Frontal cortex (tissue), 4 donors: ENCODE measurements at places on chromosomes 4 and X. TPM values are rescaled to one million over a fixed set of nuclear protein-coding genes. Genes with fewer than 3 reads are reported as not detected.

GRCh38 chr4:132502096-132502552 is 647.0 kb upstream of the PCDH10 start:
- DNase-seq, result no peak

DNA sequence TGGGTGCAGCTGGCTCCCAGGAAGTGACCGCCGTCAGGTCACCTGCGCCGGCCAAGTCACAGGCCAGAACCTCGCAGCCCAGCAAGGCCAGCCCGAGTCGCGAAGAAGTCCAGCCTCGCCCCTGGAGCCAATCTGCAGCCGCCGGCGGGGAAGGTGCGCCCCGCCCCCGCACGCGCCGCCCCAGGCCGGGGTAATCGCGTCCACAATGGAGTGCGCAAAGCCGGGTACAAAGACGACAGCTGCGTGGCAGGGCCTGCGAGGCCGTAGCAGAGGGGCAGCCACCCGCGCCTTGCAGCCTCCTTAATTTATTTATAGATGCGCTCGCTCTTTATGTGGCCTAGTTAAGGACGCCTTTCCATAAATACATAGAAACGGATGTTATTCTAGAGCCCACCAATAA is 139.4 kb upstream of the CPEB2 start:
- no peak for DNase-seq

GRCh38 chr4:7427831-7428260 is 6.9 kb downstream of the PSAPL1 start:
- DNase-seq, result no peak

GRCh38 chr4:84477738-84478137 is 21.4 kb downstream of the NKX6-1 start:
- DNase-seq, result no peak

DNA sequence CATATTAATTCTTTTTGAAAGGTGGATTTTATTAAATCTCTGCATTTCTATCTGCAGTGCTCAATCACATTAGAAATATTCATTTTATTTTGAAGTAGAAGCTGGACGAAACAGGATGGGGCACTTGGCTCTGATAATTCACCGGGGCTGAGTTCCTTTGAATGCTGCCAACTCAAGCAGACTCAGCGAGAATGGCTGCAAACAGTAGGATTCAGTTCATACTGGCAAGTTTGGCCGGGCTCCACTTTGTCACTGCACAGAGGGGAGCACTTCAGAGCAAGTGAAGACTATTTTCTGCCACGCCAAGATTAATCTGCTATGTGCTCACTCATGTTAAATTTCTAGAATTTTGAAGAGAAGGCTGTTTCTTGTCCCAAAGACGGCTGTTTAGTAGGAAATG is 30.7 kb upstream of the KLHL8 start:
- DNase-seq, result peak; percentile 27

- DNase-seq, result no peak
These were observed 115.3 kb downstream of the LDB2 start for GRCh38 chr4:16783119-16783518.

DNA sequence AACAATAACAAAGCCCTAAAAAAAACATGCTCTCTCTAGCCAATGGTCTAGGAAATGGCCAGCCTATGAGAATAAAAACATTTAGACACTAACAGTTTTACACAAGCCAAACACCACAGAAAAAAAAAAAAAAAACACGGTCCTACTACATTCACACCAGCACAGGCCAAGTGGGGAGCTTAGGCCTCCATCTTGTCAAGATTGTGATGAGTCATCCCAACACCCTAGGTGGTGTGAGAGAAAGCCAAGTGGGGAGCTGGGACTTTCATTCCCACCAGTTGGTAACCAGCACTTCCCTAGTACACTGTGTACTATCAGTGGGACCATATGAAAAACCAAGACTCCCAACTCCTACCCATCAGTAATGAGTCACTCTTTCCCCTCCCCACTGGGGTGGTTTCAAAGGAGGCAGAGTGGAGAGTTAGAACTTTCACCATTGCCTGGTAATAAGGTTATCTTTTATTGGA is 95.6 kb downstream of the ADAMTS3 start:
- no peak for DNase-seq

DNA sequence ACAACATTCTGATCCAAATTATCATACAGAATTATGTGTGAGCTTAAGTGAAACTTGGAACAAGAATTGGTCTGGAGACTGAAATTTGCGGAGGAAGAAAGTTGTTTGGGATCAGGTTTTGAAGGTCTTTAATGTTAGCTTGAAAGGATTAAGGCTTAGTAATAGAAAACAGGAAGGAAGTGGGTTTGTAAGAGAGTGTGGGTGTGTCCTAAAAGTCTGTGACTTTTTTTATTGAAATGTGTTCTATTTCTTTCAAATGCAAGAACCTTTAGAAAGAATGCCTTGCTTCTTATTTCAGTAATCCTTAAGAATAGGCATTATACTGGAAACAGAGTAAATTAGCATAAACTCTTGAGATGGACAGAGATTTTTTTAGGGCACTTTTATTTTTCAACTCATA is 198.0 kb downstream of the GALNTL6 start:
- DNase-seq, result no peak

- no peak for DNase-seq
These were observed 26.2 kb downstream of the PRPS1 start for GRCh38 chrX:107654566-107654871.

DNA sequence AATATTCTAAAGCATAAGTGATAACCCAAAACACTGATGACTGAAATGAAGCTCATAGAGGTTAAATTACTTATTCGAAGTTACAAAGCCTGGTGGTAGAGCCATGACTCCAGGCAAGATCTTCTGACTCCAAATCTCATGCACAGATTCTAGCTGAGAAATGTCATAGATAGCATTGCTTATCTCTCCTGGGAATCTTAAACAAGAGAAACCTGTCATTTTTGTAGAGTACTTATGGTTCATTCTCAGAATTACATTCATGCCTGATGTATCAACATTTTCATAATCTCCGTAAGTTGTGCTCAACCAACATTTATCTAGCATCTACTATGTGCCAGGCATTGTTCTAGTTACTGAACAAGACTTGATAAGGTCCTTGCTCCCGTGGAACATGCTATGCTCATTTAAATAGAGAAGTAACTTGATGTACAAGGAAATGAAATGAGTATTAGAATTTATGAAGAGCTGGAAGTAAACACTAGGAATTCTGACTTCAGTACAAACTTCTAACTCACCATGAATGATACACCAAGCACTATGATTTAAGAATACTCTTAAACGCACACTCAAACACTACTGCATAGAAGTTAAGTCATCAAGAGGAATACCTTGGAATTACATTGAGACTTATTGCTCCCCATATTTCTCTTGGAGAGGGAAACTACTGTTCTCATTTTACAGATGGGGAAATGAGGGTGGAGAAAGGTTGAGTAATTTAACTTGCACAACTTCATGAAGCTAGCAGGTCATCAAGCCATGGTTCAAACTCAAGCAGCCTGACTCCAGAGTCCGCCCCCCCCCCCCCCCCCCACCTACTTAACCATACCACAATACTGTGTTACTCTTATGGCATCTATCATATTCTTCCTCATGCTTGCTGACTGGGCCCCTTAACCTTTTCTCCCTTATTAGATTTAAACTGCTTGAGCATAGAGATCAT is 45.4 kb downstream of the MBNL3 start:
- DNase-seq, result no peak

DNA sequence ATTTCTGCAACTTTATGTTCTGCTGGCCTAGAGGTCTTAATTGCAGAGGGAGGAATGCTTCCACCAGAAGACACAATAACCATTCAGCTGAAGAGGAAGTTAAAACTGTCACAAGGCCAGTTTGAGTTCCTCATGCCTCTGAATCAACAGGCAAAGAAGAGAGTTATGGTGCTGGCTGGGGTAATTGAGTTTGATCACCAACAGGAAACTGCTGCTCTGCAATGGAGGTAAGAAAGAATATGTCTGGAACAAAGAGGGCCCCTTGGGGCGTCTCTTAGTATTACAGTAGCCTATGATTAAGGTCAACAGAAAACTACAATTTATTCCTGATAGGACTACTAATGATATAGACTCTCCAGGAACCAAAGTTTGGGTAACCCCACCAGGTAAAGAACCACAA is 744.0 kb downstream of the FSTL5 start:
- no peak for DNase-seq

DNA sequence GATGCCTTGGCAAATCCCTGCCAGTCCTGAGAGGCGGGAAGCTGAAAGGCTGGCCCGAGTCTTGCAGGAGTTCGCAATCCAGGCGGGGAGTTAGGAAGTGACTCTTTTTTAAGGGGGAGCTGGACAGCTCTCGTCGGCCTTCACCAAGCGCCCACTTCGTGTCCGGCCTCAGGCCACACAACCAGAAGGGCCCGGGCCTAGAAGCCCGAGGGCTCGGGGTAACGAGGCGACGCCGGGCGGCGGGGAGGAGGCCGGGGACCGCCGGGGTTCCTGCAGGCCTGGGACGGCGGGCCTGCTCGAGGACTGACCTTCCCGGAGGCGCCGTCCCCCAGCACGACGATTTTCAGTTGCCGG is 395 bp downstream of the RAB28 start:
- DNase-seq, result peak; percentile 16

- peak; percentile 61 for DNase-seq
These were observed 113.5 kb downstream of the DHX15 start for GRCh38 chr4:24470666-24471485.

GRCh38 chr4:6594826-6595355 is 19.9 kb downstream of the MAN2B2 start:
- DNase-seq, result no peak

The SRD5A3 gene
- 9.0 TPM for total RNA-seq

The GPR119 gene
- not detected for total RNA-seq

The TSPYL2 gene
- 10.2 TPM for total RNA-seq

The CSAG3 gene
- not detected for total RNA-seq

The AFF2 gene
- 313 TPM for total RNA-seq
